Renal pelvis (tissue), 12 donors: ENCODE measurements at places on chromosomes 7 and 10.

DNA sequence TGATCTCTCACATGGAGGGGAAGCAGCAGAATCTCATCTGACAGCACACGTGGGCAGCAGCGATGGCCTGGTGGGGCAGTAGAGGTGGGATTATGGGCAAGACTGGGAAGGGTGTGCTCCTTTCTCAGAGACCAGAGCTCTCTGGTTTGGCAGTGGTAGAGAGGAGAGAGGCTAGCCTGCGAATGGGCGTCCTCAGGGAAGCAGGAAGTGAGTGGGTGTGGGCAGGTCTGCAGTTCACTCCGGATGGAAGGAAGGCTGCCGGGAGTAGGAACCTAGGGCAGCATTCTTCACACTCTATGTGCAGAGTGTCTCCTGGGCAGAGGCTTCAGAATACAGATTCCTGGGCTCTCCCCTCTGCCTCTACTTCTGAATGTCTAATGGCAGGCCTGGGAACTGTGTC lies 162.8 kb upstream of the BMPER start:
- no peak for DNase-seq

GRCh38 chr7:99780588-99780987 lies 3.4 kb downstream of the CYP3A4 start:
- no peak for DNase-seq

DNA sequence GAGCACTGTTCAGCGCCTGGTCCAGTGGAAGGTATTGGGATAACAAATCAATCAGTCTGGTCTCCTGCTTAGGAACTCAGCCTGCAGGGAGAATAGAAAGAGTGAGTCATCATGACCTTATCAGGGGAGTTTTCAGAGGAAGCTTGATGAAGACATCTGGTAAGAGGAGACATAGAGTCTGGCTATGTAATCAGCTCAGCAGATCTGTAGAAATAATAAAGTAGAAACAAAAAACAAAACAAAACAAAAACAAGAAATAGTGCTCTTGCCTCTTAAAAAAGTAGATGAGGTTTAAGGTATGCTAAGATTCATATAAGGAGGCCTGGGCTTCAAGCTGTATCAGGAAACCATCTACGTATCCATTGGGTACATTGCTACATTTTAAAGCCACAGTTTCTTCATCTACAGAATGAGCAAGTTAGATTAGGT lies 14.4 kb downstream of the TAS2R41 start:
- no peak for DNase-seq

GRCh38 chr10:33008499-33009243 lies 50.6 kb upstream of the ITGB1 start:
- DNase-seq, result peak; percentile 73

DNA sequence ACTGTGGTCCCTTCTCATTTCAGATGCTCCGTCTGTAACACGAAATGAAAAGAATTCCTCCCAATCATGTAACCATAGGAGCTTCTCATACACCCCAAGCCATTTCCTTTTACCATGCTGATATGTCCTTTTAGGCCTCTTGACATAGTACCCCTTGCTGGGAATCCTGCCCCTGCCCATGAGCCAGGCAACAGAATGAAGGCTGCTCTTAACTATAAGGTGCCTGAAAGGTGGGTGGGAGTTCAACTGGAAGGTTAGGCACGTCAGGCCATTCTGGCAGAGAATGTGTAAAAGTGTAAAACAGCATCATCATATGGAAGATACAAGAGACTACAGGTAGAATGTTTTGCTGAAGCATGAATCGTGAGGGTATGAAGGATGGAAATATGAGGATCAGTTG lies 22.5 kb downstream of the IL2RA start:
- no peak for DNase-seq

GRCh38 chr10:87740254-87740655 lies 77.8 kb downstream of the ATAD1 start:
- no peak for DNase-seq

DNA sequence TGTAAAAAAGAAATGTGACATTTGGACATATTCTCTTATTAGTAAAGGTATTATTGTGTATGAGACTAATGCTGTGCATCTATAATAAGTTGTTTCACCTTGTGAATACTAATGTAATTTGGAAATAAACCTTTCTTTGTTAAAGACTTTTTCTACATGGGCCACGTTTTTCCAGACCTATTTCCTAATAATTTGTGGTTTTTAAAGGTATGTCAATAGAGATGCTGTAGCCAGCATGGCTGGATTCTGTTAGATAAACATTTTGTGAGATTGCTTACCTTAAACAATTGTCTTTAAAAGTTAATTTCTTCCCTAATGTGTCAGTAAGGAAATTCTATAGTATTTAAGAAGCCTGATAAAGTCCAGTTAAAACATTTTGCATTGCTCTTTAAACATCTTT lies 56.0 kb downstream of the KAT6B start:
- no peak for DNase-seq

- DNase-seq, result no peak
Measured at GRCh38 chr7:34245246-34245645, 339.9 kb downstream of the BMPER start.

DNA sequence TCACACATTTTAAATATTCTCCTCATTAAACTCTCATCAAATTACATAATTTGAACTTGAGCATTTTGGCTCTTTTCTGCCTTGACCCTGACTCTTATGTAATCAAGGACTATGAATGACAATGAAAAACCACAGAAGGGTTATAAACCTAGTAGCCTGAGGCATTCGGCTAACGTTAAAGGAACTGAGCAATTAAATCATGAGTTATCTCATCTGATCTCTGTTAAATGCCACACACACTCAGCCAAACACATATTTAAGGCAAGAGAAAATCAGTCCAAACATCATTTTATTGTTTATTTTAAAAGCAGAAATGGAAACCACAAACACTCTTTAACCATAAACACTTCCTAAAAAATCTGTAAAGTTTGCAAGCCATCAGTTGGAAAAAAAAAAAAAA lies 204.3 kb downstream of the DGKI start:
- no peak for DNase-seq

DNA sequence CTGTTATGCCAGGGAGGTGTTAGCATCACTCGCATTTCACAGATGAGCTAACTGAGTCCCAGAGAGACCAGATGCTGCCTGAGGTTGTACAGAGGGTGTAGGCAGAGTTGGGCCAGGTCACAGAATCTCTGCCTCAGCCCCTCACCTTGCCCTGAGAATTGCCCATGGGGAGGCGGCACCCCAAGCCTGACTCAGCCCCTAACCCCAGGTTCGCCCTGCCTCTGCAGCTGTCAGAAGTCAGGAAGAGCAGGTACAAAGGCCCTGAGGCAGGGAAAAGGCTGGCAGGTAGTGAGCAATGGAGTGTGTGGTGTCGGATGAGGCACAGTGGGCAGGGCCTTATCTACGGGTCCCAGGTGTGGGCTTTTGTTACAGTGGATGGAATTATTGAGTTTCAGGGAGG lies 79.4 kb downstream of the MYL10 start:
- no peak for DNase-seq

DNA sequence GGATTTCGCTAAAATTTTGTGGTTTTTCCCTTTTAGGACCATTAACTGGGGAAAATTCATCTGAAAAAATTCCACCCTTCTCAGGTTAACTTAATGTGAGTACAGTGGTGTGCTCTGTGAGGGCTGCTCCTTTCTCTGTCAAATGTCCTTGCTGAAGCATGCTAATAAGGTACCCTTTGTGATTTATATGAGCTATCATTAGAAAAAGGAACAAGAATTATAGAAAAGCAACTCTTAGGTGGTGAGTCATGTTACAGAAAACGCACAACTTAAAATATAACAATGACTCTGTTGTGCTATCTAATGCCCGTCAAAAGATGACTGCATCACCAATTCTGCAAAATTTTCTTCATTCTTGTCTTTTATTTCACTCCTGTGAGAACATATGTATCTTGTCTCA lies 162.0 kb upstream of the MAGI2 start:
- no peak for DNase-seq

GRCh38 chr7:40698214-40698920 lies 563.6 kb downstream of the SUGCT start:
- DNase-seq, result no peak

GRCh38 chr7:33886149-33886623 lies 19.2 kb upstream of the BMPER start:
- DNase-seq, result no peak

DNA sequence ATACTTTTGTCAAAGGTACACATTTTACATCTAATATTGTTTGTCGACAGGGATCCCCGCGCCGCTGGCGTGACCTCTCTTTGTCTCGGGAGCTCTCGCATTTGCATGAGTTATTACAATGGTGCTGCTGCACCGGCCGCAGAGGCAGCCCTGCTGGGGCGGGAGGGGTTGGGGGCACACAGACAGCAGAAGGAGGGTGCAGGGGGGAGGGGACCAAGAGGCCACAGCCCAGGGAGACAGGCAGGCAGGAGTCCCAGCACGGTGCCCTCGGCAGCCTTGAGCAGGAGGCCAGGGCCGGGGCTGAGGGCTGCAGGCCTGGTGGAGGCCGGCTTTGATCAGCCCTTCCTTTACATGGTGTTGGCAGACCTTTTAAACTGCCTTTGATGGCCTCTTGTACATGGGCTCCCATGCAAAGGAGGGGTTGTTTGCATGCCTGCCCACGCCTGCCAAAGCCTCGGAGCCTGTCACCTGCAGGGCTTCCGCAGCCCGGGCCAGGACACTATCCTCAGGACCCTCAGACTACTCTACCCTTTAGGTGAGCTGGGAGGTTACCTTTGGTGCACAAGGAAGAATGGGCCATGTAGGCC lies 95.5 kb downstream of the EBF3 start:
- DNase-seq, result no peak

DNA sequence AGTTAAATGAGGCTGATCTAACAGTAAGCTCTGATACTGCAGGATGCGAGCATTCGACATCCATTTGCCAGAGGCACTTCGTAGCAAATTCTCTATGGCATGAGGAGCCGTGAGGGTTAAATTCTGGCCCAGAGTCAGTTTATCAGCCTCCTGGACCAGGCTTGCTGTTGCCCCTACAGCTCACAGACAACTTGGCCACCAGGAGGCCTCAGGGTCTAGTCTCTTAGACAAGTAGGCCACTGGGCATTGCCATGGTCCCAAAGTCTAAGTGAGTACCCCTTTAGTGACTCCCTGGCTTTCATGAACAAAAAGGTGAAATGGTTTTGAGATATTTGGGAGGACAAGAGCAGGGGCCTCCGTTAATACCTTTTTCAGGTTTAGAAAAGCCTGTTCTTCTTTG lies 178.0 kb upstream of the MBL2 start:
- DNase-seq, result no peak

- DNase-seq, result no peak
Measured at GRCh38 chr7:73740771-73741170, 2.2 kb upstream of the ABHD11 start.

DNA sequence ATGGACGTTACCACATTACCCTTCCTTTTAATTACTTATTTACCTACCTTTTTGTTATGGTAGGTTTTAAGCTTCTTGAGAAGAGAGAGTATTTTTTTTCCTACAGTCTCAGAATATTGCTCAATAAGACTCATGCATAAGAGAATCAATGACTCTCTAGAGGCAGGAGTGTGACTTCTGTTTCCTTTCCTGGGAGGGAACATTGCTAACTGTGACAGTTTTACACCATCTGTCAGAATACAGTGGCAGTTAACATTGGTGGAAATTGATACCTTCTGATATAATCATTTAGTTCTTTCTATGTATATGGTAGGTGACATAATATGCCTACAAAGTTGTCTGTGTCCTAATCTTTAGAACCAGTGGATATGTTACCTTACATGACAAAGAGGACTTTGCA lies 348.7 kb upstream of the POT1 start:
- DNase-seq, result no peak

GRCh38 chr10:188546-188945 lies 53.3 kb downstream of the ZMYND11 start:
- no peak for DNase-seq

DNA sequence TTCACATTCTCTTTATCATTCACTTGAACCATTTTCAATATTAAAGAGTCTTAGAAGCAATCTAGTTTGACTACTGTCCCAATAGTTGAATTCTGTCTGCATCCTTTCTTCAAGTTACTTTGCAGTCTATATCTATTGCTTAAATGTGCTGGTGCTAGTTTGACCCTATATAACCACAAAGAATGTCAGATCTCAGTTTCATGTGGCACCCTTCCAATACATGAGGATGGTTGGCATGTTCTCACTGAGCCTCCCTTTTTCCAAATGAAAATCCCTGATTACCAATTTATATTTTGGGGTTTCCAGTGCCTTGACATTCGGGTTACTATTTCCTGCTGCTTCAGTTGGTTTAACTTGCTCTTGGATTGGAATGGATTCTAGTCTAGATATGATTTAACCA lies 292.7 kb downstream of the EXOC4 start:
- DNase-seq, result no peak

- DNase-seq, result no peak
Measured at GRCh38 chr7:1861799-1862458, 191.9 kb downstream of the ELFN1 start.

- DNase-seq, result no peak
Measured at GRCh38 chr7:120941856-120942255, 8.7 kb upstream of the ING3 start.

GRCh38 chr10:62764011-62764410 lies 40.5 kb upstream of the ADO start:
- DNase-seq, result no peak

GRCh38 chr7:130481898-130482297 lies 10.0 kb upstream of the MEST start:
- DNase-seq, result no peak

DNA sequence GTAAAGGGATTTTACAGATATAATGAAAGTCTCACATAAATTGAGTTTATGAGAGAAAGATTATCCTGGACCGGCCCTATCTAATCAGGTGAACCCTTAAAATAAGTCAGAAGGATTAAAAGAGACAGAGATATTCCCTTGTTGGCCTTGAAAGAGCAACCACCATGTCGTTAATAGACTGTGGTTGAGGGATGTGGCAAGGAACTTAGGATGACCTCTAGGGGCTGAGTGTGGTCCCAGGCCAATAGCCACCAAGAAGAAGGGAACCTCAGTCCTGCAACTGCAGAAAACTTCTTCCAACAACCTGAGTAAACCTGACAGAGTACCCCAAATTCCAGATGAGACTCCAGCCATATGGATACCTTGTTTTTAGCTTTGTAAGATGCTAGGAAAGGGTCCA lies 121.5 kb downstream of the POLR1F start:
- DNase-seq, result no peak

GRCh38 chr7:47970761-47971160 lies 8.7 kb downstream of the HUS1 start:
- no peak for DNase-seq

- DNase-seq, result no peak
Measured at GRCh38 chr10:119251315-119251708, 43.9 kb downstream of the GRK5 start.

- DNase-seq, result no peak
Measured at GRCh38 chr10:115046686-115047236, 46.4 kb upstream of the ATRNL1 start.

GRCh38 chr10:88064608-88065382 lies 201.4 kb downstream of the PTEN start:
- no peak for DNase-seq

DNA sequence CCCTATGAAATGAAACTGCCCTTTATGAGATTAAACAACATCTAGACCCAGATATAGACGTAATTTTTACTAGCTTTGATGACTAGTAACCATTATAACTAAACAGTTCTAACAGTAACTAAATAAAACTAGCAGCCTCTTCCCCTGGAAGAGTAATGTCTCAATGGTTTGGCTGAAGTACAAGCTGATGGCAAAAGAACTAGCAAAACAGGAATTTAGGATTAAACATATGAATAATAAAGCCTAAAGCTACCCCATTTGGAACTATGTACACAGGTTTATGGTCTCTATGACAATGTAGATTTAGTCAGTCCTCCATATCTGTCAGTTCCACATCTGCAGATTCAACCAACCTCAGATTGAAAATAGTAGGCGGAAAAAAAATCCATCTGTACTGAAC lies 6.4 kb downstream of the DPY19L1 start:
- DNase-seq, result no peak
